ENCODE measurements at places on chromosomes 5 and 9.

DNA sequence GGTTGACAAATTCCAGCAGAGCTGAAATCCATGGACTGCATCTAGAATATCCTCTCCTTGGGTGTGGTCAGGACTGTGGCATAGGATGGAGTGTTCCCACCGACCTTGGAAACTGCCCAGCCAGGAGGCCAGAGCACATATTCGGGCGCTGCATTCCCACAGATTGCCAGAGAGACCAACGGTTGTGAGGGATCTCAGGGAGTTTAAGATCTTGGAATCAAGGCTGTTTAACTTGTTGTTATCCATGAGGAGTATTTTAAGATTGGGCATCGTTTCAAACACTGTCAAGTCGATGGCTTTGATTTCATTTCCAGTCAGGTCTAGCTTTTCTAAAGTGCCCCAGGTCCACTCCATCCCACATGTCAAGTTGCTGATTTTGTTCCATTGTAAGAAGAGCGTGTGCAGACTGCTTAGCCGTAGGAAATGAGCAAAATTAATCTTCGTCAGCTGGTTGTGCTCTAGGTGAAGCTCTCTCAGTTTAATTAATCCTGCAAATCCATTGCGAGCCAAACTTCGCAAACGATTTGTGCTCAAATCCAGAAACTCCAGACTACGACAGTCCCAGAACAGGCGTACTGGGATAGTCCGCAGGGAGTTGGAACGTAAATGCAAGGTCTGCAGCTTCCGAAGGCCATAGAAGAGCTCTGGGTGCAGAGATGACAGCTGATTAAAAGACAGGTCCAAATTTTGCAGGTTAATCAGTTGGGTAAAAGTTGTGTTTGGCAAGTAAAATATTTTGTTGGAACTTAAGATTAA, 1.5 kb downstream of the LRRTM2 start:
- DNase-seq = no peak

- no peak for DNase-seq
Measured at GRCh38 chr9:132481053-132481849, 71.2 kb downstream of the CFAP77 start.

DNA sequence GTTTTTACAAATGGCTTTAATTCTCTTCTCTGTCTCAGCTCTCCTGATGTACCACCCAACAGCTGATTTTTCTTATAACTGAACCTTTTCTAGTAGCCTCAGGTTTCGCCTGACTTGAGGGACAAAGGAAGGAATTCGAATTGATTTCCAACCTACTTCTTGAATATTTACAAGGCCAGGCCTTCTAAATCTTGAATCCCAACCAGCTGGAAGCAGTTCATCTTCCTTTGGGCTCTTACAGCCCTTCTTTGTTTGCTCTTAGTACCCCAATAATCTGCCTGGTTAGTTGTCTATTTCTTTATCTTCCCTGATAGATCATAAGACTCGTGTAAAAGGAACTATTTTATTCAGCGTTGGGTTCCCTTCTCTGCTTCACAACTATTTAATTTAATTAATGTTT, 95.9 kb downstream of the NLN start:
- no peak for DNase-seq

GRCh38 chr9:91783411-91783810, 166.6 kb downstream of the ROR2 start:
- DNase-seq = no peak

GRCh38 chr9:3045153-3045552, 201.3 kb upstream of the PUM3 start:
- DNase-seq = no peak

DNA sequence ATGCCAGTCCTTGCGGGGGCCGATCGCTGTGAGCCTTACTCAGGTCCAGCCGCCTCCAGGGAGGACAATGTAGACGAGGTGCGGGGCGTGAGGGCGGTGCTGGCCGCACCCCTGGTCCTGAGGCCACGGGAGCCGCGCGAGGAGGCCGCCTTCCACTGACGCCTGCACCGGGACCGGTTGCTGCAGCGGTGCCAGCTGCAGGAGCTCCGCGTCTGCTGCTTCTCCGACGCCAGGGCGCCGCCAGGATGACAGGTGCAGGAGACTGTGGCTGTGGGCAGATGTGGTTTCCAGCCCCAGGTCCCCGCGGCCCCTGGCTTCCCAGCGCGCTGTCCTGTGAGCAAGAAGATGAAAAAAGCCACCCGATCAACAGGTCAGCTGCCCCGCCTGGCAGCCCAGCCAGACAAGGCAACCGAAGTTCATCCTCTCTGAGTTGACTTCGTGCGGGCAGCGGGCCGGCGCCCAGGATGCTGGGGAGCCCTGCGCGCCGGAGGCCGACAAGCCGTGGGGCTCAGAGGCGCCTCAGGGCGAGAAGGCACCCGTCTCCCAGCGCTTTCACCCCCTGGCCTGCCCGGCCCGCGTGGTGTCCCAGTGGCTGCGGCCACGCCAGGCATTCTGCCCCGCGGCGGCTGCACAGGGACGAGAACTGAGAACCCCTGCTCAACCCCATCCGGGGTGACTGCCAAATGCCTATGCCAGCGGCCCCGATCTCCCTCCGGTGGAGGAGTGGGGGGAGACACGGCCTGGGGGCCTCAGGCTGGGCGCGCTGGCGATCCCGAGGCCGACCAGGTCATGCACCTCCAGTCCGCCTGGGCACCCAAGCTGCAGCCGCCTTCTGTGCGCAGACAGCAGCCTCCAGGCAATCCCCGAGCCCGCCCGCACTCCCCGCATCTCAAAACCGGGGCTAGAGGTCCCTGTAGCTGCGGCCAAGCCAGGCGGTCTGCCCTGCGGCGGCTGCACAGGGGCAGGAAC, 43.4 kb upstream of the BICD2 start:
- DNase-seq = no peak

- DNase-seq = no peak
Measured at GRCh38 chr9:129423216-129423615, 197.7 kb downstream of the C9orf50 start.

DNA sequence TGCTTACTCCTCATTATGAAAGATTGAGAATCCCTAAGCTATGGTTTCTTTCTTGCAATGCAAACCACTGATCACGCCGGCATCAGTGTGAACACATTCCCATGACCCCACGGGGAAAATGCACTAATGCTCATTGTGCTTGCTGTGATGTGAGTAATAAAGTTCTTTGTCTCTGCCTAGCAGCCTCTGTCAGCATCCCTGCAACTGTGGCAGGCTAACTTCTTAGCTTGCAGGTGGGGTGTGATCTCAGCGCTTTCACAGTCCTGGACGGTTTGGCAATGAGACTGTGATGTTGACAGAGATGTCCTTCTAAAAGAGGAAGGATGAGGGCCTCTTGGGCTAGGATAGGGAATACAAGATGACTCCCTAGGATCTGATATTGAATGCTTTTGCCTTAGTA, 1218.7 kb downstream of the EFNA5 start:
- DNase-seq = no peak

DNA sequence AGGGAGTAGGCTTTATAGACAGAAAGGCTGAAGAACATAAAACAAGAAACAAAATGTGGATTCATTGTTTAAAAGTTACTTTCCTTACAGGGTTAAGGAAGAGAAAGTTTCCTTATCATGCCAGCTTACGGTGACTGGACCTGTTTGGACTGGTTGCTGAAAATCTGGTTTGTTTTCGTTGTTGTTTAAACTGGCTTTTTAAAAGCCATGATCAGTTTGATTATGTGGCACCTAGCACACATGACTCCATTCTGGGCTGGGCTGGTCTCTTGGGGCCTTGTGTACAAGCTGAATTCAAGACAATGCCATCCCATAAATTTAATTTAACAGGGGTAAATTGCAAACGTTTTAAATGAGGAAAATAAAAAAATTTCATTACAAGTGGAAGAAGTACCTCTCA, 18.4 kb upstream of the ZNF474 start:
- DNase-seq = no peak

GRCh38 chr5:146076455-146076854, 28.9 kb downstream of the PLAC8L1 start:
- no peak for DNase-seq

GRCh38 chr9:133353548-133353947, 2.7 kb downstream of the SURF1 start:
- DNase-seq = no peak

DNA sequence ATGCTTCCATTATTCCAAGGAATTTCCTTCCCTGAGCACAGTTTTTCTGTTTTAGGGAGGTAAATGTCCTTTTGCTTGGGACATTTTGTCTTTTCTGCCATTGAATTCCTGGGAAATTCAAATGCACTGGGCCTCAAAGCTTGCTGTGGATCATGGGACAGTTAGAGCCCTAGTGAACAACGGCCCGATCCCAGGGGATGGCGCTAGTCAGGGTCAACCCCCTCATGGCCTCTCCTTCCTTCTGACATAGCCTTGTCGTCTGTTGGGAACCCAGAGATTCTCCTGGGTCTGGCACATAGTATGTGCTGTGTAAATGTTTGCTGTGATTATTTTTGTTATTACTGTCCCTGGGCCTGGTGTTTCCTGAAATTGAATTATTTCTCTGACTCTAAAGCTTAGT, 30.7 kb upstream of the COL15A1 start:
- no peak for DNase-seq

- DNase-seq = no peak
Measured at GRCh38 chr5:131994533-131995226, 16.8 kb downstream of the ACSL6 start.

DNA sequence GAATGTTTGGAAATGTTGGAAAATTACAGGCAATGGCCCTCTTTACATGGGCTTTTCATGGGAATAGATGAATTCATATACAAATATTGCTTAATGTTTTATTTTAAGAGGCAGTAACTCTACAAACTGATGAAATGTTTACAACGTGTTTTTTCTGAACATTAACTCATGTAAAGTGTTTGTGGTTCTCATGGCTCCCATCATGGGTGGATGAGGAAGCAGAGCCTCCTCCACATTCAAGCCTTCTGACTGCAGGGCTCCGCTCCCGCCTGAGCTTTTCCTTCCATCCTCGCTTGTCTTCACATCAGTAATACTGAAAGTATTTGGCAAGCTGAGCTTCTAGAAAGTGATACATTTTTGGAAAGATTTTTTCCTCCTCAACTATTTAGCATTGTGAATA, 204.2 kb downstream of the ARHGAP26 start:
- DNase-seq = no peak

GRCh38 chr9:69806627-69807026, 14.0 kb upstream of the CFAP95 start:
- no peak for DNase-seq

DNA sequence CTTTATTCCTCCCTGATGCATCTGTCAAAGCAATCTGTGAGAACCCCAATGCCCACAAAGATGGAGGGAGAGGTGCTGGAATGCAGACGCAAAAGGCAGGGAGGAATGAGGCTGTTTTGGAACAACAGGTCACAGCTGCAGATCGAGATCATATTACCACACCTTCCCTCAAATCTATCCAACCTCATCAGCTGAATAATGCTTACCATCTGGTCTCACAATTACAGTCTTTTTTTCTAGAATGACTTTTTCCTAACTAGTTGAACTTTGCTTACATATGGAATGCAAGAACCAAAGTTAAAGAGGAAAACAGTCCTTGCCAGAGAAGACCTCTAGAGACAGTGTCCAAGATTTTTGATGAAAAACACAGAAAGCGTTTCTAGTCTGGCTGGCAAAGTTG, 158.1 kb downstream of the LPAR1 start:
- no peak for DNase-seq

DNA sequence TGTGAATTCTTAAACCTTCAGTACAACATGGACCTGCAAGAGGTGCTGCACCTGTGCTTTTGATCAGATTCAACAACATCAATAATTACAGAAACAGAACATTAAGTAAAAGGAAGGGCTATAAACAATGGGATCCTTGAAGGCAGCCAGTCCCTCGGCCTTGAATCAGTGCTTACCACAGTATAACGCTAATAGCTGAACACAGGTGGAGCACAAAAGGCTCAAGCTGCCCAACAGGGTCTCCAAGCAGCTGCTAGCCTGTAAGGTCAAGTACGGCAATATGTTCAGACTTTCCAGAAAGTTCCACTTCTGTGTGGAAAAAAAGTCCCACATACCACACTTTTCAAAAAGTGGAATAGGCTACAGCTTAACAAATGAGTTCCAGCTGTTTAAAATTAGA, 61.9 kb upstream of the ITGA1 start:
- DNase-seq = no peak

DNA sequence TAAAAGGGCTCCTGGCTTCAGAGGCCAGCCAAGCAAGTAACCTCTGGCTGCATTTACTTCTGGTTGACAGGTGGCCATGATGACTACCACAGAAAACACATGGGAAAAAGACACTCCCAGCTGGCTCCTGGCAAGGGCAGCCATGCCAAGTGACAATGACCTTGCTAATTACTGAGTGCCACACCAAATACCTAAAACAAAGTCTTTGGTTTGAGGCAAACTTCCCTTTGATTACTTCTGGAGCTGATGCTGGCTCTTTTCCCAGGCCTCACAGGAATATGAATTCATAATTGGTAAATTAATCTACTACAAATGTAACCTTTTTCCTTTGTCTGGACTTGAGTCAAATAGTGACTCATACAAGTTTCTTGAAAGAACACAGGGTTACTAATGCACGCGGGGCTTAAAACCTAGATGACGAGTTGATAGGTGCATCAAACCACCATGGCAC, 61.0 kb downstream of the LPAR1 start:
- peak; percentile 5 for DNase-seq

DNA sequence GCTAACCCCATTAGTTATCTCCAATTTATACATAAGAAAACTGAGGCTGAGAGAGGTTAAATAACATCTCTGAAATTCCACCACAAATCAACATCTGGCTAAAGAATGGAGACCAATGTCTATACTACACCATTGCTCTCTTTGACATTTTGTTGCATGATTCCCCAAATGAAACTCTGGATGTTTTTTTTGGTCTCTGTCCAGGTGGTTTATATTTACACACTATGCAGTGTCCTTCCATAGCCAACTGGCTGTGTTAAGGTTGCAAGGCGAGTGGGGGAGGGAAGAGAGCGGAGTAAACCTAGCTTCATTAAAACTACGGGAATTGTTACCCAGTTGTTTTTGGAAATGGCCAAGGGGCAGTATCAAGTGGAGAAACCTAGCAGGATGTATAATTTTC, 67.2 kb downstream of the KIF4B start:
- DNase-seq = no peak

DNA sequence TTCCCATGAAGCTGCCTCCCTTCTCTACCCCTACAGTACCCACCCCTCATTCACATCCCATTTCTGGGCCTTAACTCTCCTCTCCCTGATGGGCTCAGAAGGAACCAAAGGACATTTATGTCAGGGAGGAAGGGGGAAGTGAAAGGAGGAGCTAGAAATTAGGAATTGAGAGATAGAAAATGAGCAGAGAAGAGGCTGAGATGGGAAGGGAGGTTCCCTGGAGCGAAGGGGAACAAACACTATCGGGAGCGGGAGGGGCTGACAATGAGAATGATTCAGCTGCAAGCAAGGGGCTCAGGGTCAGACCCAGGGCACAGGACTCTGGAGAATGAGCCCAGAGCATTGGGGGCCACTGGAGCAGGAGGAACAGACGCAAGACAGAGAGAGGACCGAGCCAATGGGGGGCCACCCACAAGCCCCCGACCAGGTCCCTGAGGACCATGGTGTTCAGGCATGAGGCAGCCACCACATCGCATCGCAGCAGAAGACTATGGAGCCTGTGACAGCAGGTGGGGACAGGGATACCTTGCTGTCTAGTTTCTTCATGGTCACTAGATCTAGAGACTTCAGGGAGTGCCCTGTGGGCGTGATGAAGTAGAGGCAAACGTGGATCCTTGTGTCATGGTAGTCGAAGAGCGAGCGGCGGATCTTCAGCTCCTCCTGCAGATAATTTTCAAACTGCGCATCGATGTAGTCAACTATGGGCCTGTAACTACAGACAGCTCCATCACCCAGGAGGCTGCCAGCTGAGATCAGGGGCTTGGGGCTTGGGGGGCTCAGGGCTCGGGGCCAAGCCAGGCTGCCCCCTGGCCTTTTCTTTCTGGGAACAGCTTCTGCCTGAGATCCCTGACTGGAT, 13.6 kb downstream of the SEPTIN8 start:
- DNase-seq = no peak

- DNase-seq = no peak
Measured at GRCh38 chr9:112174222-112174964, 704 bp downstream of the SUSD1 start.
